ENCODE measurements at places on chromosomes 4 and X.
A peak's percentile ranks its signal among the peaks of the same experiment; 100 is the strongest.

DNA sequence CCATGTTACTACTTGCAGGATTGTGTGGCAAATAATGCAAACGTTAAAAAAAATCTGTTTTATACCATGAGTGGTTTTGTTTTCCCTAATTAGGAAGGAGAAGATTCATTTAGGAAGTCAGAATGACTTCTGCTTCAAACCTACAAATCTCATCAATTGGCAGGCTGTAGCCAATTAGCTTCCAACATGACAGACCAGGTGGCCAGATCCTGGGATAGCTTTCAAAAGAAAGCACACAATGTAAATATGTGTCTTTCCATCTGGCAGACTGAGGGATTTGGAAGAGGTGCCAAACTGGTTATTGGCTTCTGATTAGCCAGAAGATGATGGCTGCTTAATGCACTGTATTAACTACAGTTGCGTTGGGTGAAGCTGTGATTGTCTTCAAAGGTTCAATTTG lies 432.8 kb downstream of the ANKRD50 start:
- DNase-seq: no peak

GRCh38 chr4:162509333-162509732 lies 345.5 kb upstream of the FSTL5 start:
- no peak for DNase-seq

DNA sequence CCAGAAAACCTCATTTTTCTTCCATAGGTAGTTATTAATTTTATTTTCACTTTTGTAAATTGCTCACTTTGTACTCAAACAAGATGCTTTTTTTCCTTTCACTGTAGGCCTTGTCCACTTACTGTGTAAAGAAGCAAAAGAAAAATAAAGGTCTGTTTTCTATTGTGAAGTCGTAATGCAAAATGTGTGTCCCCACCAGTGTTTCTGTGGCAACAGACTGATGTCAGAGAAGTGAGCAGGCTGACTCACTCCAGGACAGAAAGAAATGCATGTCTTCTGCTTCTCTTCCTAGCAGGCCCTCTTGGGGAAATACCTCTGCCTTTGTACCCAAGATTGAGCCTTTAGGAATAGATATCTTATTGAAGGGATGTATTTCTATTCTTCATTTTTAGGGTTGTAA lies 30.3 kb downstream of the INPP4B start:
- DNase-seq: no peak

- DNase-seq: peak; percentile 32
Measured at GRCh38 chr4:30718641-30719453, 1.3 kb upstream of the PCDH7 start.

GRCh38 chr4:164614999-164615398 lies 138.9 kb upstream of the SMIM31 start:
- DNase-seq: no peak

DNA sequence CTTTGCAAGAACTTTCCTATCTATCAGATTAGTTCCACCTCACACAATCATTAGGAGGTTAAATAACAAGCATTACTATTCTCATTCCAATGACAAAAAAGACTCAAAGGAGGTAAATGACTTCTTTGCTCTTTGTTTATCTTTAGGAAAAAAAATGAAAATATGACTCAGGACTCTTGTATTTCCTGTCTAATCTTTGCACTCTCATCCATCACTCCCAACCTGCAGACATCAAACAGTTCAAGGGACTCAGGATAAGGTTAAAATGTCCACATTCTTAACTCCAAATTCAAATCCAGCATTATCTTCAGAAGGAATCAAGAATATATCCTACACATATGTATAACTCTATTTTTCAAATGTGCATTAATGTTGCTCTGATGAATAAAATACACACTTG lies 139.6 kb downstream of the UNC5C start:
- no peak for DNase-seq
